ENCODE measurements at places on chromosomes 4 and X. TPM values are rescaled to one million over a fixed set of nuclear protein-coding genes. Genes with fewer than 3 reads are reported as not detected.

ZNF275 gene
- 5.5 TPM for total RNA-seq

SHROOM3 gene
- total RNA-seq = 62.1 TPM

GPAT3 gene
- total RNA-seq = 8.3 TPM

FGF13 gene
- not detected for total RNA-seq

MFSD8 gene
- 9.0 TPM for total RNA-seq

GRPR gene
- not detected for total RNA-seq

ADGRG4 gene
- total RNA-seq = not detected

FMR1 gene
- 29.6 TPM for total RNA-seq

TAPT1 gene
- total RNA-seq = 6.7 TPM

AFF1 gene
- 25.6 TPM for total RNA-seq

ARMCX6 gene
- 9.2 TPM for total RNA-seq

TMEM154 gene
- 0.56 TPM for total RNA-seq

GAB1 gene
- total RNA-seq = 7.8 TPM

EPGN gene
- not detected for total RNA-seq

AFF2 gene
- total RNA-seq = not detected

CLDN22 gene
- not detected for total RNA-seq

MAGEA2B gene
- total RNA-seq = not detected

FGG gene
- not detected for total RNA-seq

GPR101 gene
- total RNA-seq = not detected

IL13RA2 gene
- not detected for total RNA-seq

GAGE2A gene
- total RNA-seq = not detected

MAGEA8 gene
- not detected for total RNA-seq

CD99L2 gene
- total RNA-seq = 3.8 TPM

SYP gene
- 1.1 TPM for total RNA-seq

TMPRSS11B gene
- not detected for total RNA-seq

GPRASP1 gene
- 0.23 TPM for total RNA-seq

GPM6B gene
- not detected for total RNA-seq

SPON2 gene
- total RNA-seq = 1.2 TPM

DGKK gene
- not detected for total RNA-seq

CD38 gene
- not detected for total RNA-seq

TBCK gene
- 16.2 TPM for total RNA-seq

PAGE5 gene
- total RNA-seq = not detected

NPY2R gene
- total RNA-seq = not detected

CCDC120 gene
- total RNA-seq = 10.6 TPM

NWD2 gene
- 0.33 TPM for total RNA-seq

NSD2 gene
- 70.5 TPM for total RNA-seq

VBP1 gene
- total RNA-seq = 45.3 TPM

ENAM gene
- not detected for total RNA-seq

CASK gene
- total RNA-seq = 8.2 TPM

MAGEB10 gene
- not detected for total RNA-seq

CCKAR gene
- total RNA-seq = not detected

S100G gene
- not detected for total RNA-seq

CENPVL2 gene
- not detected for total RNA-seq

DUSP21 gene
- not detected for total RNA-seq

NIPAL1 gene
- 16.5 TPM for total RNA-seq

GSPT2 gene
- total RNA-seq = not detected

ARHGAP24 gene
- total RNA-seq = 0.50 TPM

ARHGAP6 gene
- total RNA-seq = not detected

FREM3 gene
- total RNA-seq = not detected

TCEAL5 gene
- total RNA-seq = not detected

ATP8A1 gene
- total RNA-seq = 0.69 TPM

GLRA3 gene
- total RNA-seq = not detected

NAA11 gene
- total RNA-seq = not detected

LRP2BP gene
- total RNA-seq = 0.13 TPM

TREX2 gene
- 9.8 TPM for total RNA-seq
